AML-193 (cell line): ENCODE measurements at places on chromosomes 1 and 21.

- DNase-seq: no peak
Observed at GRCh38 chr1:58620259-58620658, 43.2 kb upstream of the TACSTD2 start.

GRCh38 chr1:54956726-54957125 is 23.7 kb upstream of the TMEM61 start:
- DNase-seq: no peak

- no peak for DNase-seq
Observed at GRCh38 chr1:109977657-109978378, 6.7 kb upstream of the AHCYL1 start.

GRCh38 chr1:165910764-165911421 is 83.5 kb downstream of the UCK2 start:
- no peak for DNase-seq

DNA sequence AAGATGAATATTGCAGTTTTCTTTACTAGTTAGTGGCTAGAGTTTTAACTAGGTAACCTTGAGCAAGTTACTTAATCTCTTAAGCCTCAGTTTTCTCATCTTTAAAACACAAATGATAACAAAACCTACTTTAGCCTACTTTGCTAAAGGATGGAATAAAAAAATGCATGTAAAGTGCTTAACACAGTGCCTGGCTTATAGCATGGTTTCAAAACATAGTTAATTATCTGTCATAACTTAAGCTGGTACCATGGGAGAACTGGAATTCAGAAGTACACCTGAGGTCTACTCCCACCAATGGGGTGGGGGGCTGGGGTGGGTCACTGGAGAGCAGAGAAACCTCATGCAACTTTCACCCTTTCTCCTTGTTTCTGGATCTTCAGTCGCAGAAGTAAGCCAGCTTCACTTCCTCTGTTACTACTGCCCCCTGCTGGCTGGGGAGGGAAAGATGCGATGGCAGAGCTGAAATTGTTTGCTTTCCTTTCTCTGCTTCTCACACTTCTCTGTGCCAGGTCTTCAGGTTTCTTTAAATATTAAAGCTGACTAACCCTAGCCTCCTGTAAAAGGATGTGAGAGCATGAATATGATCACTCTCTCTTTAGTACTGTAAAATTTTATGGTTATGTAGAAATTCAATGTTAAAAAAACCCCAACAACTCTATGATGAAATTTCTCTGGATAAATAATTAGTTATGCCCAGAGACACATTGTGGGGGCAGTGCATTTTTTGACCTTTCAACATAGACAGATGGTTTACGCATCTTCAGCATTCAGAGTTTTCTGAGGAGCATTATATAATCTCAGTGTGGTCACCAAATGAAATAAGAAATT is 324.2 kb downstream of the HLX start:
- DNase-seq: peak; percentile 26

DNA sequence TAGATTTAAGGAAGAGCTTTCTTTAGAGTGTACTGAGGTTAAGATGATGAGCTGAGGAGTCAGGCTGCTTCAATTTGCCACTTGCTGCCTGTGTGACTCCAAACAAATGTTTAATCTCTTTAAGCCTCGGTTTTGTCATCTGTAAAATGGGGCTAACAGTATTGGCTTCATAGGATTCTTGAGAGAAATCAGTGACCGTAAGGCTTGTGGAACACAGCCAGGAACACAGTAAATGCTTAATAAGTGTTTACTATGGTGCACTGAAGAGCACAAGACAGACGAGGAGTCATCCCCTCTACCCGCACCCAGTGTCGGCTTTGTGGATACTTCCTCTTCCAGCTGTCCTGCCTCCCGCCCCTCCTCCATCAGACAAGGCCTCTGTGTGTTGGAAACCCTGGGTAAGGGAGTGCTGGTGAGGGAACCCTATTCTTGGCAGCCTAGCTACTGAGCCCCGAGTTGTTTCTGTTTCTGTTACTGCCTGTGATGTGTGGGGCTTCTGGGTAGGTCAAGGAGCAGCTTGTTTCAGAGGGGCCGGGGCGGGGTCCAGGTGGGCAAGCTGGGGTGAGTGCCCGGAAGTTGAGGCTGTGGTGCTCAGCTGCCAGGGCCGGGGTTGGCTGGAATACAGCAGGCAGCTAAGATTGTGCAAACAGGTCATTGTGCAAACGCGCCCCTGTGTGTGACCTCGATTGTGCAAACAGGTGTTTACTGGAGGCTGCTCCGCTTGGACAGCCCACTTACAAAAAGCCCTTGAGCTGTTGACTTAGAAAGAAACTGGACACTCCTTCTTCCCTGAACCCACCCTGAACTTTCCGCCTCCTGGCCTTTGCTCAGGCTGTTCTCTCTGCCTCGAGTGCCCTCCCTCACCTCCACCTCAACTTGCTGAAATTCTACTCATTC is 4.0 kb upstream of the CSF3R start:
- peak; percentile 97 for DNase-seq

DNA sequence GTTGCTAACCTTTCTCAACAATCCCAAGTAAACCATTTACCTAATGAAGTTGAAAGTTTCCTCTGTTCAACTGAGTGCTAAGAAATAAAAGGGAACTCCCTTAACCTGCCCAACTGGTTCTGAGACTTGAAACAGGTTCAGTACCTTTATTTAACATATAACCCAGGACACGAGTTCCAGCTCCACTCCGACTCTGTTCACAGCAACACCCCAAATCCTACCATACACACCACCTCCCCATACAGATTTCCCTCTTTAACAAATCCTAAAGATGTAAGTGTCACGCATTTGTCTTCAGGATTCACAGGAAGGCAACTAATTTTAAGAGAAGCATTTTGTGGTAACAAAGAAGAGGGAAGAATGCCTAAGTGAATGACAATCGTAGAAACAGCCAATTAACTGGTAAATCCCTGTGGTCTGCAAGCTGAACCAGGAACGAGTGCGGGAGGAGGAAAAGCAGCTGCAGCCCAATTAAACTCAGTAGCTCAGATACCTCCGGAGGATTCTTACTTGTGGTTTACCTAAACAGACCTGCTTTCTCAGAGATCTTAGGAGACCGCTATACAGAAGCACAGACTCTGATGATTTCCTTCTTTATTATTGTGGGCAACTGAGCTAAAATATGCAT is 134.5 kb upstream of the MAGI3 start:
- DNase-seq: no peak

DNA sequence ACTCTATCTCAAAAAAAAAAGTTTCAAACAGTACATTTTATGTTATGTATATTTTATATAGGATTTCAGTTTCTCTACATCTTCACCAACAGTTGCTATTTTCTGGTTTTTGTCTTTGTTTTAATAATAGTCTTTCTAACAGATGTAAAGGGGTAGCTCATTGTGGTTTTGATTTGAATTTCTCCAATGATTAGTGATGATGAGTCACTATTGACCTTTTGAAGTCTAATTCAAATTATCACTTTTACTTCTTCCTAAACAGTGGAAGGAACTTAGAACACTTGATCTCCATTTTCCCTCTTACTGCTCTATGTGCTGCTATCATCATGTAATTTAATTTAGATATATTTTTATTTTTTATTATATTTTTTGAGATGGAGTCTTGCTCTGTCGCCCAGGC is 31.7 kb upstream of the SHCBP1L start:
- no peak for DNase-seq

GRCh38 chr1:150777544-150777943 is 12.0 kb upstream of the CTSS start:
- DNase-seq: peak; percentile 38

GRCh38 chr1:19468397-19468956 is 16.9 kb downstream of the CAPZB start:
- no peak for DNase-seq

DNA sequence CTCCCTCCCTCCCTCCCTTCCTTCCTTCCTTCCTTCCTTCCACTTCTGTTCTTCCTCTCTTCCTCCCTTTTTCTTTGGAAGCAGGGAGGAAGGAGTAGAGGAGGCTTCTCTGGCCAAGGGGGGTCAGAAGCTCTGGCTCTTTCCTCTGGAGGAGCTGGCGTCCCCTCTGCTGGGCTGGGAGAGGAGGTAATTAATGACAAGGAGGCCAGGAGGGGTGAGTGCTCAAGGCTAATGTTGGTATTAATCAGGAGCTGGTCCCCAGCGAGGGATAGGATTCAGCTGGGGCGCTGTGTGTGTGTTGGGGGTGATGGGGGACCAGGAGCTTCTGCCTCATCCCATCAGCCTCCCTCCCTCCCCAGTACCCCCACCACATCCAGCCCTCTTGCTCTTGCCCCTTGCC is 6.2 kb upstream of the PEAR1 start:
- DNase-seq: no peak

GRCh38 chr1:56435434-56436262 is 143.7 kb downstream of the PLPP3 start:
- DNase-seq: no peak

GRCh38 chr1:106435269-106435668 is 621.2 kb upstream of the PRMT6 start:
- no peak for DNase-seq

DNA sequence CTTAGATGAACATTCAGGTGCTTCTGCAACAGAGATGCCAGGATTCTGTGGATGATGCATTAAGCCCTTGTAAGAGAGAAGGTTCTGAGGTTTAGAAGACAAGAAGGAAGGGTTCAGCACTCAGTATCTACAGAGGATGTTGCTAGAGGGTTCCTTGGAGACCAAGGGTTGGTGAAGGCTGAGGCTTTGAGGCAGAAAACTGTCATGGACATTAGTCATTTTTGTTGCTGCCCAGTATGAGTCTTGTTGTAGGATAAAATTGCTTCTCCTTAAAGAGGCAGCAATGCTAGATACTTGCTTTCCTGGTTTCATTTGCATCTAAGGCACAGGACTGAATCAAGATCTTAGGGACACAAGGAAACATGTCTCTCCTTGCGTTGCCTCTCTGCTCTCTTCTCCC is 319.4 kb upstream of the NFIA start:
- no peak for DNase-seq

DNA sequence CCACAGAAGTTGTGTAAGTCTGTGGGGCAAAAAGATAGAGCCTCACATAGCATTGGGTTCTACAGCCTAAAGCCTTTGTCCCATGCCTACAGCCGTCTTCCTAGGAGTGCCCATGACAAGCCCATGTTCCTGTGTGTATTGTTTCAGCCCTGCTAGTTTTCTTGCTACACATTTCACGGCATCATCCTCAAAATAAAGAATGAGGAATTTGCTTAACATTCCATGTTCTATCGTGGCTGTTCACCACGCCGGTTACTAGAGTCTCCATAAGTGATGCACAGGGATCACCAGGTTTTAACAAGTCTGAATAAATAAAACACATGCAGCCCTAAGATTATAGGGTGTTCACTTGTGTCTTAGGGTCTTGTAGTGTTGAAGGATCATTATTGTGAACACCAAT is 87.4 kb upstream of the NGF start:
- no peak for DNase-seq

DNA sequence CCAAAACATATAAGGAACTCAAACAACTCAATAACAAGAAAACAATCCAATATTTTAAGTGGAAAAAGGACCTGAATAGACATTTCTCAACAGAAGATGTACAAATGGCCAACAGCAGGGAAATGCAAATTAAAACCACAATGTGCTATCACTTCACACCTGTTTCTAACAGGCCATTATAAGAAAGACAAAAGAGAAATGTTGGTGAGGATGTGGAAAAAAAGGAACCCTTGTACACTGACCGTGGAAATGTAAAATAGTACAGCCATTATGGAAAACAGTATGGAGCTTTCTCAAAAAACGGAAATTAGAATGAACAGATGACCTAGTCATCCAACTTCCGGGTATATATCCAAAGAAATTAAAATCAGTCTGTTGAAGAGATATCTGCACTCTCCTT is 37.8 kb upstream of the CD2 start:
- DNase-seq: no peak

DNA sequence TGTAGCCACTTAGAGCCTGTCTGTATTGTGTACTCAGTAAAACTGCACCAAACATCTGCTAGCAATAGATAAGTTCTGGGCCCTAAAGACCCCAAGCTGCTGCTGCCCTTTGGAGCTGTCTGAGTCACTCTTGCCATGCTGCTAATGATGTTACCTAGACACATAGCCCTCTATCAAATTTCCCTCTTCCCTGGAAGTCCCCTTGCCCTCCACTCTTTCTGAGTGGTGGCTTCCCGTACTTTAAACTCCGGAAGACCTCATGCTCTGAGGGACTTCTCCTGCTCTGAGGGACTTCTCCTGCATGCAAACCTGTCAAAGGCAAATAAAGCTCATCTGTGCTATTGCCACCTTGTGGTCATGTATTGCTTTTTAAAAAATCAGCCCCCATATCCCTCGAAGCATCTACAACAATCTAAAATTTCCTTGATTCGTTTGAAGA is 34.0 kb downstream of the FH start:
- peak; percentile 4 for DNase-seq

GRCh38 chr1:185850366-185850765 is 116.2 kb downstream of the HMCN1 start:
- DNase-seq: no peak

GRCh38 chr1:202498542-202498941 is 150.0 kb downstream of the PPP1R12B start:
- no peak for DNase-seq

GRCh38 chr1:23168079-23168444 is 594 bp downstream of the LUZP1 start:
- peak; percentile 16 for DNase-seq

DNA sequence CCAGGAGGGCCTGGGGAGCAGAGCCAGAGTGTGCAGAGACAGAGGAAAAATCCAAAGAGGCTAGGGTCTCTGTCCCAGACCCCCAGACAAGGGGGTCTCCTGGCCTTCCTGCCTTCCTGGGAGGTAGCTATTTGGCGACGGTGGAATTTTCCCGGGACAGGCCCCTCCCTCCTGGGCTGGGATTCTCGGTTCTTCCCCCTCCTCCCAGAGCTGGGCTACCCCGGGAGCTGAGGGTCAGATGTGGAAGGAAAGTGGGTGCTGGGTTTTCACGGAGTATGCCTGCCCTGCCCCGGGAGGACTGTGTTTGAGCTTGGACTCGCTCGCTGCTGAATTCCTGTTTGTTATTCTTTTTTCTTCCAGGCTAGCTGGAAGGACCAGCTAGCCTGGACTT is 759 bp downstream of the AMPD2 start:
- DNase-seq: no peak

DNA sequence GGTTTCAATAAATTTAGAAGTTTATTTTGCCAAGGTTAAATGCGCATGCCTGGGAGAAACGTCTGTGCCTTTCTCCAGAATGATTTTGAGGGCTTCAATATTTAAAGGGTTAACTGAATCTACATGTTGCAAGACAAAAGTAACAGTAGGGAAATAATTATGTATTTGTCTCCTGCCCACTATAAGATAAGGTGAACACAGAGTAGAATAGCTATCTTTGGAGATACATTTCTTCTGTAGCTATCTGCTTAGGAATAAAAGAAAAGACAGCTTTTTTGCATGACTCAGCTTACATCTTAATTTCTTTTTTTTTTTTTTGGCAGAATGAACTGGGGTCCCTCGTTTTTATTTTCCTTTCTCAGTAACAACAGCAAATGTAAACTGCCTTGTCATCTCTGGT is 1351.6 kb downstream of the AMY1C start:
- no peak for DNase-seq
